Stimulated activated CD8-positive, alpha-beta memory T cell treated with anti-CD3 and anti-CD28 coated beads, Interleukin-7, amount 100 ng/mL, for 24 hours (primary cell): ENCODE measurements at places on chromosomes 1 and 21.

DNA sequence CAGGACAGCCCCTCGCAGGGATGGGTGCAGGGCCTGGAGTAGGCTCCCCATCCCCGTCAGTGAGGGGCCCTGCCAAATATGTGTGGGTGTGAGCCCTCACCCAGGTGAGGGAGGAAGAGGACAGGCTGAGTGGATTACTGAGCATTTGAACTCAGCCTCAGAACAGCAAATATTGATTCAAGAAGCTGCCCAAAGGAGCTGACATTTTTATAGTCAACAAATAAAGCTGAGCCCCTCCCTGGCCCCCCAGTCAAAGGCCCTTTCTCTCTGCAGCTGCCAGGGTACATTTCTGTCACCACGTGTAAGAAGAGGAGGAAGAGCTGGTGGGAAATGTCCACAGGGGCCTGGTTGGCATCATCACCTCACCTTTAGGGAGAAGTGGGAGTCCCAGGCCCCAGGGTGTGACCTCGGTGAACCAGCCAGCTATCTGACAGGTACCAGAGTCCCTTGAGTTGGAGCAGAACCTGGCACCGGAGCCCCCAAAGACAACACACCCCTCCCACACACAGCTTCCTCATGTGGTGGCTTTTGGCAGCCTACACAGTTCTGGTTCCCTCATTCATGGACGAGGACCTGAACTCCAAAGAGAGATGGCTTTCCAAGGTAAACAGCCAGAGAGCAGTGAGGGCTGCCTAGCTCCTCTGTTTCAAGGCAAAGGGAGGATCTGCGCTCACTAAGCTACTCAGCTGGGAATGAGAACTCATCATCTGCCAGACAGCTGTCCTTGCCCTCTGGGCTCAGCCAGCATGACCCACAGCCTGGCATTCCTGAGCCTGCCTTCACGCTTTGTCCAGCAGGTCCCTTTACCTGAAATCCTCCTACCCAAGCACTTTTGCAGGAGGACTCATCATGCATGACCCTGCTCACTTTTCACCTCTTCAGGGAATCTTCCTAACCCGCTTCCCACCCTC lies 43.0 kb upstream of the TENT5C start:
- no peak for DNase-seq

DNA sequence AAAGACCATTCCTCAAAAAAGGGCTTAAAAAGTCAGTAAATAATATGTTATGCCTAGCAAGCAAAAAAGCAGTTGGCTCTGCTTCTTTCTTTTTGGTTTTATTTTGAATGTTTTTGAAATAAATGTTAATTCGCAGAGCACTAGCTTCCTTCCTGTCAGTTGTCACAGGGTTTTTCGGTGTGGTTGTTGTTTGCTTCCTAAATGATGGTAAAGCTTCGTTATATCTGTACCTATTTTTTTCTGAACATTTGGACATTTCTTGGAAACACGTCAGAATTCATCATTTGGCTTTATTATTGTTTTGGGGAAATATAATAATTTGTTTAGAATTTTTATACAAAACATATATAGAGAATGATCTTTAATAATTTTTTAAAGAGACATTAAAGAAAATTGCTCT lies 351.9 kb upstream of the SGIP1 start:
- no peak for DNase-seq

- DNase-seq, result no peak
Observed at GRCh38 chr1:119882132-119883049, 13.9 kb downstream of the ADAM30 start.

GRCh38 chr1:108817016-108817415 lies 39.9 kb downstream of the AKNAD1 start:
- no peak for DNase-seq

DNA sequence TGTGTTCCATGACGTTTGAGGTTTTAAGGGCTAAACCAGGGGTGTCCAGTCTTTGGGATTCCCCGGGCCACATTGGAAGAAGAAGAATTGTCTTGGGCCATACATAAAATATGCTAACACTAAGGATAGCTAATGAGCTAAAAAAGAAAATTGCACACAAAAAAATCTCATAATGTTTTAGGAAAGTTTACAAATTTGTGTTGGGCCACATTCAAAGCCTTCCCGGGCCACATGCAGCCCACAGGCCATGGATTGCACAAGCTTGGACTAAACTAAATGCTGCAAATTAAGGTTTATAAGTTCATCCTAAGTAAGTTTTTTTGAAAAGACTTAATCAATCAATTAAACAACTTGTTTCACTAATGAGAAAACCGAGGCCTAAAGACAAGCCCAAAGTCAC lies 21.9 kb downstream of the NIBAN1 start:
- DNase-seq, result no peak

DNA sequence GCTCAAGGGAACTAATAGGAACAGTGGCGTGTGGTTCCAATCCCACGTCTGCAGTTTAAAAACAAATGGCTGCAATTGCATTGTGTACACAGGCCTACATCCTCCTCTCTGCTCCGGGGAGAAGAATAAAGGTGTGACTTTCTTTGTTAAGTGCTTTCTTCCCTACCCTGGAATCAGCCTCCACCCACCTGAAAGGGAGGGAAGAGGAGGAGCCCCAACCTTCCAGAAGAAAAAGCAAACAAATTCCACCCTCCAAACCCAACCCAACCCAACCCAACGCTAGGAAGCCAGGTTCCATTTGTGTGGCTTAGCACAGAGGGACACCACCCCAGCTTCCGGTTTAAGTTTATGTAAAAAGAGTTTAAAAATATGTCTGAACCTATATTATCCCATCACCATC lies 11.8 kb upstream of the BACE2 start:
- no peak for DNase-seq

- DNase-seq, result no peak
Observed at GRCh38 chr1:232111611-232112010, 485.0 kb downstream of the DISC1 start.

GRCh38 chr1:44025816-44026215 lies 5.4 kb downstream of the SLC6A9 start:
- DNase-seq, result no peak

DNA sequence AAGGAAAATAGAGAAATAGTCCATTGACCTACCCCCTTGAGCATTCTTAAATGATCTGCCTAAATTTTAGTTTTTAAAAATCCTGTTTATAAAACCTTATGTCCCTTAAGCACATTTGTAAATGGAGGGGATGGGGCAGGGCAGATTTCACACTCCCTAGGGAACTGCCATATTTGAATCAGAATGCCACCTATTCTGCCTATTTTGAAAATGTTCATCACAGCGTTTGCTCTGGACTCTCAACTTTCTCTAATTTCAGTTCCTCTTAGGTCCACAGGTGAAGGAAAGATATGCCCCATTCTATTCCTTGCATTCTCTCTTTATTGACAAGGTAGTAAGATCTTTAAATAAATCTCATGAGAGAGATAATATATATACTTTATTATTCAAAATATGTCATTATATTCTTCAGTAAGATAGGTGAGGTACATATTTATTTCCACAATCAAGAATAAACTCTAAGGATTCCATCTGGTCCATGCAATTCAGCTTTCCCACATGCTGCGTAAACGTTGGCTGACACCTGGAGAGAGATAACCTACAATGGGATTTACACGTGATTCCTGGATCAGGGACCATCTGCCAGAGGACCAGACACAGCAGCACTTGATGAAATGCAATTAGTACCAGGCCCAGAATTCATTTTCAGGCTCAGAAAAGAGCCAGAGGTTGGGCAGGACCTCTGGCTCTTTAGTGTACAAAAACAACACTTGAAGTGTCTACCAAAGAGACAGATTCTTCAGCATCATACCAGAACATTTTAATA lies 1.2 kb upstream of the LPGAT1 start:
- no peak for DNase-seq

DNA sequence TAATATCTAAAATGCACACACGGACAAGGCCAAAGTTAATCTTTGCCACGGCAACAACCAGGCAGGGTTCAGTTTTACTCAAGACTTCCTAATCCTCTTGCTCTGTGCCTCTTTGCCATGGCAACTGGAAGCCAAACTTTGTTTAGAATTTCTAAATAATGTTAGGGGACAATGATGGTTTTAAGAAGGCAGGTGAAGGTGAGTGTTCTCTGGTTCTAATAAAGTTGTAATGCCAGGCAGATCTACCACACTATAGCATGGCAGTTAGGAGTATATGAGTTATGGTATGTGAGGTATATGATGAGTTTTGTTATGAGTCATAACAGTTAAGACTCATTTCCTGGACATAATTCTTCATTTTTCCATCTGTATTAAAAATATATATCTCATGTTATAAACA lies 2.7 kb downstream of the PTPRC start:
- no peak for DNase-seq

DNA sequence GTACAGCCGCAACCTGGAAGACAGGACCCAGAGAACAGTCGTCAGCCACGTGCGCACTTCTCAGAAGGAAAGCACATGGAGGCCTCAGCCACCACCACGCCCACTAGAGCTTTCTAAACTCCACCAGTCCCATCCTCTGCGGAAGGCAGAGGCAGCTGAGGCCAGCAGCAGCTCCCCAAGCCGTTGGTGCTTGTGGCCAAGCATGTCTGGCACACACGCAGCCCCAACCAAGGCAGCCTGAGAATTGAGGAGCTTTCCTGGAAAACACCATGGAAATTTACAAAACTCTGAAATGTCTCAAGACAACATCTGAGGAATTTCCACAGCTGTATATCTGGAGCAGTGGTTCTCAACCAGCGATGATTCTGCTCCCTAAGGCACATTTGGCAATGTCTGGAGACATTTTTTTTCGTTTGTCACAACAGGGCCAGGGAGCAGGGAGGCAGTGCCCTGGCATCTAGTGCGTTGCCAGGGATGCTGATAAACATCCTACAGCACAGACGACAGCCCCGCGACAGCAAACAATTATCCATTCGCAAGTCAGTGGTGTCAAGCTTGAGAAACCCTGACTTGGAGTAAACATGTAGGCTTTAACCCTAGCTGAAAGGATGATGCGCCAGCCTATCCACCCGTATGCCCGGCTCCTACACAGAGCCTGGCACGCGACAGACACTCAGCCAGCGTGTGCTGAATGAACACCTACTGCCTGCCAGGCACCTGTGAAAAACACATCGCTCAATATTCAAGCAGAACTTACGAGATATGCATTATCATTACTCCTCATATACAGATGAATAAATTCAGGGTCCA lies 24.7 kb downstream of the NPHP4 start:
- no peak for DNase-seq

DNA sequence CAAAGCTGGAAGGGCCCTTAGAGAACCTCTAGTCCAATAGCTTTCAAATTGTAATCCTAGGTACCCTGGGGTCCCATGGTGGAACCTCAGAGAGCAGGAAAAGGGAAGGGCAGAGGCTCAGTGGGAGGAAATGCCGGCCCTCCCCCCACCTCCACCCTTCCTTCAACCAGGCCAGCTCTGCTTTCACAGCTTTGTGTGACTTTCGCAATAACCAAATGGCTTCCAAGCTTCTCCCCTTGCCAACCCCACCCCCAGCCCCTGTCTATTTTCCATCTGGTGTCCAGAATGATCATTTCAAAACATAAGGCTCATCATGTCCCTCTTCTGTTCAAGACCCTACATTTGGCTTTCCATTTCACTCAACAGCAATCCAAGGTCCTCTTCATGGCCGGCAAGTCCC lies 74.4 kb downstream of the CD58 start:
- no peak for DNase-seq

DNA sequence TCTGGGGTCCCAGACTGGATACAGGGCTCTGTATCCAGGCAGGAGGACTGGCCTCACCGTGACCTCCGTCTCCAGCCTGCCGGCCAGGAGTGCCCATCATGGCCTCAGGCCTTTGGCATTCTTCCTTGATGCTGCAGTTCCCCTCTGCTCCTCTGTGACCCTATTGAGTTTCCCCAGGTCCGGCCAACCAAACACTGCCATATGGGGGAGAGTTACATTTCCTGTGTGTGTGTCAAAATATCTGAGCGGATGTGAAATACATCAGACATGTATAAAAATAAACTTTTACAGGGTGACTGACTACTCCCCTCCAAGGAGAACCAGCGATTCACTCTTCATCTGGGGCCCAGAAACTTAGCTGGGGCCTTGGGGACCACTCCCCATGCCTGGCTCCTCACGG lies 10.2 kb upstream of the UBL4B start:
- no peak for DNase-seq

DNA sequence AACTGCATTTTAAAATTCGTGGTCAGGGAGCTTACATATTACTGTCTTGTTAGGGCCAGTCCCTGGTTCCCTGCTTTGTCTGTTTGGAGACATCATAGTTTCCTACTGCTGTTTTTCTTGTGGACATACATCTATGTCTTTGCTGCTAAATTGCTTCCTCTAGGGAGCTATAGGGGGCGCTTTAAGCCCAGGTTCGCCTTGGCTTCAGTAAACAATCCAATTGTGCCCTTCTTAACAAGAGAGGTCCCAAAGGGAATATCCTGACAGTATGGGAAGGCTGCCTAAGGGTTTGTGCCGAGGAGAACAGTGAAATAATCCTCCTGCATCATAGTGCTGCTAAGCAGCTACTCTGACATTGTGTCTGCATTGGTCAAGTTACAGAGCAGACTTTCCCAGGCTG lies 112.5 kb downstream of the USH2A start:
- no peak for DNase-seq

DNA sequence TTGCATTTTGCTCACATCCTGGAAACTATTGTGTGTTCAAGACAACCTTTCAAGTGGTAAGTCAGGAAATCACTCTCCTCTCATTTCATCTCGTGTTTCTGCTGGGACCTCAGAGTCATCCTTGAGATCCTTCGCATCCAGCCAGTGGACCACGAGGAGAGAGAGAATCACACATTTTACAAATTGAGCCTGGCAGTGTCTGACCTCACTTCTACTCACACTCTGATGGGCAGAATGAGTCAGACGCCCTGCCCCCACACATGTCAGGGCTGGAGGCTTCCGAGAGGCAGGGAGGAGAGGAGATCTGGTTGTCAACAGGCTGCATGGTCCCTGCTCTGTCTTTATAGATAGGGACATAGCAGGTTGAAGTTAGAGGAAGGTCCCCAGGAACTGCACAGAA lies 509.7 kb downstream of the AJAP1 start:
- DNase-seq, result no peak

DNA sequence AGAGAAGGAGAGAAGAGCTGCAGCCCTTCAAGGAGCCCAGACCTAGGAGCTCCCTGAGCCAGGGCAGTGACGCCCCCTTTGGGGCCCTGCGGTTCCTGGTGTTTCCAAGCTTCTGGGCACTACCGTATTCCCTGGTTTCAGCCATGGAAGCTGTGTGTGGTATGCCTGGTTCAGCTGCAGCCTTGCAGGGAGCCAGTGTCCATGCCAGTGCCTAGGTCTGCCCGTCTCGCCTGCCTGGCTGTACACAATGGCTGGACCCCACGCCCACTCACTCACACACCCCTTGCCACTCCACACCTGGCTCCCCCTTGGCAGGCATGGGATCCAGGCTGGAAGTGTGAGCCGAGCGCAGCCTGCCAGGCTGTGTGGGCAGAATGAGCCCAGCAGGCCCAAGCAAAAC lies 87.7 kb downstream of the ADARB1 start:
- DNase-seq, result no peak

GRCh38 chr1:24704411-24705259 lies 40.6 kb upstream of the CLIC4 start:
- no peak for DNase-seq

DNA sequence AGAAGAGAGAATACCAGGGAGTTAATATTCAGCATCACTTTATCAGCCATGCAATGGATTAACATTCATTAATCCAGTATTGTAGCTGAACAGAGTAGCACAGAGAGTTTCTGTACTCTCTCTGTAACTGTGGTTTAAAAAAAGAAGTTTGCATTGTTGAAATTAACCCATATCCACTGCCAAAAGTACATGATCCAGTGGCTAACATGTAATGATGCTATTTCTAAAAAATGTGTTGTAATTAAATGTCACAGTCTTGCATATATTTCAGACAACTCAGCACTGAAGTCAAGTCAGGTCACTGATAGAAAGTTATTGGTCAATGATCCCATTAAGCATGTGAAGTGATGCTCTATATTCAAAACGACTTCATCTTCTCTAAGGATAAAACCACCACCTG lies 141.3 kb downstream of the NRIP1 start:
- no peak for DNase-seq

GRCh38 chr1:147539122-147539575 lies 2.2 kb upstream of the BCL9 start:
- DNase-seq, result no peak
